ENCODE measurements at places on chromosomes 12 and 14.

DNA sequence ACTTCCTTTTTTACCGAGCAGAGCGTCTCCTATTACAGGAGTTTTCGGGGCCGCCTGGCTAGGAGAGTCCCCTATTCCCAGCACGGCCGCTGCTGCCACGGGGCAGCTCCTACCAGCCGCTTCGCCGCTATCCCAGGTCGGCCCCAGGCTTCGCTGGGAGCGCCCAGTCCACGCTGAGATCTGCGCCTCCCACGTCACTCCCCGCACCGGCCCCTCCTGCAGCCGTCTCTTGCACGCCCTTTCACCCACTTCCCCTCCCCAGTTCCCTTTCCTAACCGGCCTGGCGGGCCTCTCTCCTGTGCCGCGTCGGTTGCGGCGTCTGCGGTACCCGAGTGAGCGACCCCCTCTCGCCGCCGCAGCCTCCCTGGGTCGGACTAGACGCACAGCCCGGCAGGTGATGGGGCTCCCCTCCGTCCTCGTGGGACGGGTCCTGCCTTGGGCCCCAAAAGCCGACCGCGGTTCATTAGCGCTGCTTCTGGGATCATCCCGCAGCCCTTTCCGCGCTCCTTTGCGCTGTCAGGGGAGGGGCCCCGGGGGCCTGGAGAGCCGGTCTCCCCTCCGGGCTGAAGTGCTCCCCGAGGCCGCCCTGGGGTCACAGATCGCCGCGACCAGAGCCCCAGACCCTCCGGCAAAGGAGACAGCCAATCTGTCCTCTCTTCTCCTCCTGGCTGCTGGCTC, 1318.4 kb downstream of the TMEM121 start:
- no peak for DNase-seq

GRCh38 chr14:67798731-67799130, 17.7 kb downstream of the ZFYVE26 start:
- no peak for DNase-seq

DNA sequence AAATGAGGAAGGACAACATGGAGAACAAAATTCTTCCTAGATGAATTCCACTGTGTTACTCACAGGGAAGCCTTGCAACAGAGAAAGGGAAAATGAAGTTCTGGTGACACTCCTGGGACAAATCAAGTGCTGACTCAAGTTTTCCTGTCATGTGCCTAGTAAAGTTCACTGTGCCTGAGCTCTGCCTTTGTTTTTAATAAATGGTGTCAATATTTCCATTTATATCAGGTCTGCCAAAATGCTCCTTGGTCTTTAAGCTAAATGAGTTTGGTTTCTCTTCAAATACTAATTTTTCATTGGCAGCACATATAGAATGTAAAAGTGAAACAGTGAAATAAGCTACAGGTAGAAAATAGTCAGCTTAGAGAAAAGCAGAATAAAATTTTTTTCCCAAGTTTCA, 33.0 kb downstream of the HIGD1C start:
- no peak for DNase-seq

DNA sequence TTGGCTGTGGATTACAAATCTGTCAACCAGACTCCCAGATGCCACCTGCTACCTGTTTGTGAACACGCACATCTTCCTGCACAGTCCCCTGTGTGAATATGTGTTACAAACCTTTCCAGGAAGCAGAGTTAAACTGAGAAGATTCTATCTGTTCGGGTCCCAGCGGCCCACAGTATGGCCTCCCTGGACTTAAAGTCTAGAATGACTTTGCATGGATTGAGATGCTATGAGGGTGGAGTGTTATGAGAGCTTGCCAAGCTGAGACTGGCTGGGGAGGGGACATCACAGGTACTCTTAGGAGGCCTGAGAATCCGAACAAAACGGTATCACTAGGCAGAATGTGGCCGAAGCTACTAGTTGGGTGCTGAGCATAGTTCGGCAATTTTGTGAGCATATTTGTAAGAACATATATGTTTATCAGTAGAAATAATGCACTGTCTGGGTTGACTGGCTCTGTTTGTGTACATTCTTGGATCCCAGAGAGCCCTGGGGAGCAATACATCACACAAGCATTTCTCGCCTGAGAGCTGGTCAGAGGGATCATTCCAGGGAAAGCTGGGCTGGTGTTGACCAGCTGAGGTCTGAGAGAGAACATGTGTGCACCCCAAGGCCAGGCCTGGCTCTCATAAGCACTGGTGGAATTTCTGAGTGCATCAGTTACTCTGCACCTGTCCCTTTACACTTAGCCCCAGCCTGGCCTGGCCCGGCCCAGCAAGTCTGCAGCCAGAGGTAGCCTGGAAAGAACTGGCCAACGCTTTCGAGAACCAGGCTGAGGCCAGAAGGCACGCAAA, 29.8 kb upstream of the LTBP2 start:
- DNase-seq, result no peak

- no peak for DNase-seq
Measured at GRCh38 chr14:38731962-38732361, 371.1 kb downstream of the SEC23A start.

DNA sequence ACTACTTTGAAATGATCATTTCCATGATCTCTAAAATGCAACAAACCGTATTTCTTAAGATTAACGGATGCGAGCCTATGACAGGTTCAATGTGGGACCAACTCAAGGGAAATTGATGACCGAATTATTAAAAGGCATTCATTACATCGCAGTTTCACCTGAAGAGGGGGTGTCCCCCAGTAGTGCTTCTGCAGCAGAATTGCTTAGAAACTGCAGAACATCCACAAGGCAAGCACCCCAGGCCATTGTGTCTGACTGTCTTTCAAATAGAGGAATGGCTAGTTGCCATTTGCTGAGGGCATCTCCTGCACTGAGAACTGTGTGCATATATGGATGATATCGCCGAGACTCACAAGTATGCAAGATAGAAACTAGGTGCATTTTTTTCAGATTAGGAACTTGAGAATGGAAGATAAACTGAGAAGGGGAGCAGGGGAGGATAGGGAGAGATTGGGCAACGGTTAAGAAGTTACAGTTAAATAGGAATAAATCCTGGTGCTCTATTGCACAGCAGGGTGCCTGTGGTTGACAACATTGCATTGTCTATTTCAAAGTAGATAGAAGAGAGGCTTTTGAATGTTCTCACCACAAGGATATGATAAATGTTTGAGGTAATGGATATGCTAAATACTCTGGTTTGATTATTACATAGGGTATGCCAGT, 234.3 kb upstream of the PLEKHG7 start:
- DNase-seq, result no peak

- DNase-seq, result no peak
Measured at GRCh38 chr12:128111951-128112350, 155.0 kb upstream of the TMEM132C start.

DNA sequence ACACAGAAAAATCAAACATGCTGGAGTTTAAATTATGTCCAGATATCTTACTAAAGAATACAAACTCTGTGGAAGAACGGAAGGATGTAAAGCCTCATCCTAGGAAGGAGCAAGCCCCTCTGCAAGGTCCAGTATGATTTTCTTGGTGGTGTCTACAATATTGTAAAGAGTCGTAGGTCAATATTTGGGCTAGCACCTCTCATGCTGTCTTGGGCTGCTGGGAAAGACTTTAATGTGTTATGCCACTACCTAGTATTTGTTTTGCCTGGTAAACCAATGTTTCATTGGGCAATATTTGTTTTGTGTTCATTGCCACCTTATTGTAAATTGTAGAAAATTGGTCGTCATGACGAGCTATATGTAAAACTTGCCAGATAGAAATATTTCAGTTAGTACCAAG, 26.6 kb downstream of the RESF1 start:
- no peak for DNase-seq

- DNase-seq, result no peak
Measured at GRCh38 chr14:86515195-86515594, 985.3 kb downstream of the FLRT2 start.

- no peak for DNase-seq
Measured at GRCh38 chr12:108657130-108657745, 23.5 kb upstream of the SELPLG start.

DNA sequence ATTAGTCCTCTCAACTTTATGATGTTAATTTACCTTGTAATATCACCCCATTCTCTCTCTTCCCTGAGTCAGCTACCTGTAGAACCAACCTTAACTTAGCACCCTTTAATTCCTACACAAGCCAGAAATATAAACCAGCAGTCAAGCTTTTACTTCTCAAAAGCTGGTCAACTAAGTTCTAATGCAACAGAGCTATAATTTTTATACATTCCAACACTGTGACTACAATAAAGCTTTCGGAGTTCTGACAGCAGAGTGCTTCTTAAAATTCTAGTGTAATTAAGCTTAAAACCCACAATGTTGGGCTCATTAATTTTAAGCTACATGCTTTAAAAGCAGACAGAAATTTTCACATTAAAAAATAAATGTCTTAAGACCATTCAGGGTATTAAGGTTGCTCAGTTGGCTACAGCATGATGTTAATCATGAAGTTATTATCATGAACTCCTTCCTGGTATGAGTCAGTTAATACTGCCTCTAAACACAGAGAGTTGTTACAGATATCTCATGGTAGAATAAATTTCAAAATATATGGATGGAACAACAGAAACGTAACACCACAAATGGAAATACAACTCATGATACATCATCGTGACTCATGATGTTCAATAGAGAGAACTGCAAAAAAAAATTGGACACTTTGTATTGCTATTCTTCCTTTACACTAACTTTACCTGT, 126.7 kb downstream of the EPS8 start:
- DNase-seq, result no peak

DNA sequence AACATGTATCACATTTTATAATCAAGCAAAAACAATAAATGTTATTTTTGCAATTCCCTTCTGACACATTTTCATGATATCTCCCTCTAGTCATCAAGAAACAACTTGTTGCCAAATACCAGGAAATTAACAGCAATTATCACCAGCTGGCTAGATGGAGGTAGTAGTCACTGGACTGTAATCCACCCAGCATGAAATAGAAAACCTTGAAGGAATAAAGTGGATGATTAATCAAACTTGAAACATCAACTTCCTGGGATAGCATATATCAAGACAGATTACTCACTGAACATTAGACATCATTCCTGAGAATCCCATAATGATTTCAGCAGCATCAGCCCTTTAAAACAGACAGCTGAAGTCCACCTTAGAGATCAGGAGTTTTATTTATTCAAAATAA, 259.0 kb downstream of the CCDC59 start:
- no peak for DNase-seq

DNA sequence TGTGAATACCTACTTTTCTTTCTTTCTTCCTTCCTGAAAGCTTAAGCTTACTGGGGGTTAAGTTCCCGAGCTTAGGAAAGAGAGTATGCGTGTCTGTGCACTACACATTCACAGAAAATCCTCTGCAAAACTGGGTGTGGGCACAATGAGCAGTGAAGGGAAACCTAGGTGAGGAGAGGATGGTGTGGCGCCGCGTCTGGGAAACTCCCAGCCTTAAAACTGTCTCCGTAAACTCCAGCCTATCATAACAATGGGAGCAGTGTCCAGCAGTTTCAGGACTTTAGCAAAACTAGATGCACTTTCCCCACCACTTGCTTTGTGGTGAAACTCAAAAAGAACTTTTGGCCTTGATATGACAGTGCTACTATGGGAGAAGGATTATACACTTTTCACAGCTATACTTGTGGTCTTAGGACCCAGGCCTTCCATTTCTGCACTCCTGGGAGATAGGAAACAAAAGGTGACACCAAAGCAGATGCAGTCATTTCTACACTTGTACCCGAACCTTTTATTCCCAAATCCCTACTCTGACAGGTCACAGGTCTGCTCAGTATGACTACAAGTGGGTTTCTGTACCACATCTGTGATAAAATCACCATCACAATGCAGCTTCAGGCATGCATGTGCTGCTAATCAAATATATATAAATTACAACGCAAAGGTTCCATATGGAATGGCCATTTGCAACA, 10.4 kb downstream of the AKAP5 start:
- DNase-seq, result no peak

- no peak for DNase-seq
Measured at GRCh38 chr12:117178745-117179144, 11.5 kb downstream of the FBXO21 start.

DNA sequence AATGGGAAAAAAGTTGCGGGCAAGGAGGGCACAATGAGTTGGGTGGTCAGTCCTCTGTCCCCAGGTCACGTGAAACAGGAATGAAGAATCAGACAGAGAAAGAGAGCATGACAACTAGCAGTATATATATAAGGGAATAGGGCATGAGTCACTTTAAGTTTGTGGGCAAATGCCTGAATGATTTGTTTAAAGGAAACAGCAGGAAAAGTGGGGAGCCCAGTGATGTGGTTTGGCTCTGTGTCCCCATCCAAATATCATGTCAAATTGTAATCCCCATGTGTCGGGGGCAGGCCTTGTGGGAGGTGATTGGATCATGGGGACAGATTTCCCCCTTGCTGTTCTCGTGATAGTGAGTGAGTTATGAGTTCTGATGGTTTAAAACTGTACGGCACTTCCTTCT, 195.3 kb upstream of the IGF1 start:
- no peak for DNase-seq

- DNase-seq, result no peak
Measured at GRCh38 chr12:58291106-58291505, 349.7 kb downstream of the ATP23 start.

GRCh38 chr12:54232790-54233189, 44.0 kb upstream of the SMUG1 start:
- peak; percentile 81 for DNase-seq

DNA sequence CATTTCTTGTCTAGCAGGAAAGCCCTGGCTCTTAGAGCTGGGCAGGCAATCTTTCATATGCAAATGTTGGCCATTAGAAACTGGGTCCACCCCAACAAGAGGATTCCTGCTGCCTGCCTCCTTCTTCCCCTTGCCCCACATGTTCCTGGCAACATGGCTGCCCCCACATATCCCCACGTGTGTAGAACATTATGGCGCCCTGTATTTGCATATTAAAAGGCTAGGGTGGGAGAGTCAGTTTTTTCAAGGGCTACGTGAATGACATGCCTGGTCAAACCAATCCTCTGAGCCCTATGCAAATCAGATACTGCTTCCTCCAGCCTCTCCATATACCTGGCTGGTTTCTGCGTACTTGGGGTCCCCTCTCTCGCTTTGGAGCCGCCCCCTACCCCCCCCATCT, 514.0 kb downstream of the FUT8 start:
- peak; percentile 76 for DNase-seq

DNA sequence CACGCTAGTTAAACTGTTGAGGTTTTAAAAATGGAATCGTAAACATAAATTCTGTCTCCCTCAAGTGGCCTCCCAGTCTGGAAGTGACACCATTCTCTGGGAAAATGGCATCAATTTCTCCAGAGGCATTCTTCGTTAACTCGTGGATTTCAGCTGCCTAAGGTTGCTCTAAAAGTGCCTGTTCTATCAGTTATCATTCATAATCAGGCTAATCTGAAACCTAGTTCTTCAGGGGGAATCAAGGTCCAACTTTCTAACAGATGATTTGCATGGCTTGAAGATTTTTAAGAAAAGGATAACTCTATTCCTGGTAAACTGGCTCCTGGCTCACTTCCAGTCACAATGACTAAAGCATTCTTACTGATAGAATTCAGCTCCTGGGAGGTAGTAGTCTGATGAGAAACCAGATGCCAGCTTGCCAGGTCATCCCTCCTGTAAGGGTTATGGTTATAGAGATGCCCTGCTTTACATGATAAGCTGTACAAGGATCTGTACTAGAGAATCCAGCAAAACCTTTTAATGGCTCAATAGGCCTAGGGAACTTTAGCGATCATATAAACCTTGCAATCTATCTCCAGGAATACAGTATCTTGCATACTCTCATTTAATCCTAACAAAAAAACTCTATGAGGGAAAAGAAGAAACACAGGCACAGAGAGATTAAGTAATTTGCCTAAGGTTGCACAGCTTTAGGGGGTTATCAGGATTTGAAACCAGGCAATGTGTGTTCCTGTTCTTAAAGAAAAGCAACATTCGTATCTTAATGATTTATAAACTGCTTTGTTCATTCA, 1.5 kb downstream of the L3HYPDH start:
- DNase-seq, result no peak

GRCh38 chr12:19979584-19979983, 388.8 kb upstream of the PDE3A start:
- DNase-seq, result no peak

Data from GM23338 (cell line).